ENCODE measurements at places on chromosomes 11 and 22. TPM values are rescaled to one million over a fixed set of nuclear protein-coding genes. Genes with fewer than 3 reads are reported as not detected.

- H3K27me3 ChIP-seq = no peaks in the 10 kb centered on the region
- DNase-seq = peak; percentile 12
- no peak overlapping the region for H3K4me3 ChIP-seq
- no peaks in the 10 kb centered on the region for H3K4me1 ChIP-seq
- no peak overlapping the region for H3K27ac ChIP-seq
- no peaks in the 10 kb centered on the region for H3K36me3 ChIP-seq
Measured at GRCh38 chr22:33018232-33018864, 39.8 kb downstream of the SYN3 start.

DNA sequence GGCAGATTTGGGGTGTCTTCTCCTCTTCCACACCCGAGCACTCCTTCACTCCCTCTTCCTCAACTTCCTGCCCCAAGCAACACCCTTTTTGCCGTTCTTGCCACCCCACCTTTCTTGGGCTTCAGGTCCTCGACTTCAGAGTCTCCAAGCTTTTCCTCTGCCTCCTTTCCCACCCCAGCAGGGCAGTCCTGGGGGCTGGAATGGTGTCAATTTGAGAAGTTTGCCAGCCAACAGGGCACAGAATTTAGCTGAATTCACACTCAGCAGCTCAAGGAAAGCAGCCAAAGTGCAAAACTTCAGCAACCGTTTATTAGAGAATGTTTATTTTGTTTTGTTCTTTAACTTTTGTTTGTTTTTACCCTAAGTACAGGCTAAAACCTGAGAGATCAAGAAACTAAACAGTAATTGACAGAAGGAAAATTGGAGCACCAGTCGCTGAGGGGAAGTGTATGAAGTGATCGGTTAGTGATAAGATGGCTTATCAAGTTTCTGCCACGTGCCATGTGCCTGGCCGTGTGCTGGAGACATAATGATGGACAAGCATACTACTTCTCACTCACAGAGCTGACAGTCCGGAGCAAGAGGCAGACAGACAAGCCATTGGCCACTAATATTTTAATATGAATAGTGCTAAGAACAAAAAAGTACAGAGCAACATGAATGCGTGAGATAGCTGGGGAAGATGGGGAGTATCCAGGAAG is 44.4 kb downstream of the AHNAK start:
- H3K27me3 ChIP-seq = peaks cover 33% of the 10 kb centered on the region
- H3K4me1 ChIP-seq = peaks cover 4% of the 10 kb centered on the region
- no peak overlapping the region for H3K27ac ChIP-seq

- H3K4me3 ChIP-seq = no peak overlapping the region
- peaks cover 22% of the 10 kb centered on the region for H3K27me3 ChIP-seq
- no peaks in the 10 kb centered on the region for H3K4me1 ChIP-seq
- no peaks in the 10 kb centered on the region for H3K36me3 ChIP-seq
- DNase-seq = no peak
Measured at GRCh38 chr11:125263268-125263790, 98.8 kb downstream of the PKNOX2 start.

GRCh38 chr22:31302537-31302936 is 10.2 kb upstream of the PIK3IP1 start:
- no peak overlapping the region for H3K27ac ChIP-seq
- peaks cover 12% of the 10 kb centered on the region for H3K4me1 ChIP-seq
- DNase-seq = no peak
- H3K4me3 ChIP-seq = no peak overlapping the region
- no peaks in the 10 kb centered on the region for H3K27me3 ChIP-seq

LRRC4C gene
- not detected for total RNA-seq

- H3K4me1 ChIP-seq = no peaks in the 10 kb centered on the region
- no peak for DNase-seq
Measured at GRCh38 chr22:43750751-43751150, 61.4 kb downstream of the EFCAB6 start.

KIAA0930 gene
- 45.5 TPM for total RNA-seq

DNA sequence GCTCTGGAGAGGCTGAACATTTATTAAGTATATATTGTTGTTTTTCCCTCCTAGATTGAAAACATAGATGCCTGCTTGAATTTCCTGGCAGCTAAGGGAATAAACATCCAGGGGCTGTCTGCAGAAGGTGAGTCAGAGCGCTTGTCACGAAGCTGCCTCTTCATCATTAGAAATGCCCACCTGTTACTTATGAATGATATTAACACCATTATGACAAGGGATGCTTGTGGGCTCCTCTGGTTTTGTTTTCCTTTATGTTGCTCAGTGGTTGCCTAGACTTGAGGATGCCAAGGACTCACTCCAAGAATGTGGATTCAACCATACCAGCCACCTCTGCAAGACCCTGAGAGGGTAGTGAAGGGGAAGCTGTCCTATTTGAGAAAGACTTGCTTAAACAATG is 156.2 kb downstream of the NAV2 start:
- DNase-seq = no peak
- peaks cover 4% of the 10 kb centered on the region for H3K27me3 ChIP-seq
- no peak overlapping the region for H3K27ac ChIP-seq
- H3K4me3 ChIP-seq = no peak overlapping the region
- H3K4me1 ChIP-seq = no peaks in the 10 kb centered on the region
- H3K36me3 ChIP-seq = no peaks in the 10 kb centered on the region

DNA sequence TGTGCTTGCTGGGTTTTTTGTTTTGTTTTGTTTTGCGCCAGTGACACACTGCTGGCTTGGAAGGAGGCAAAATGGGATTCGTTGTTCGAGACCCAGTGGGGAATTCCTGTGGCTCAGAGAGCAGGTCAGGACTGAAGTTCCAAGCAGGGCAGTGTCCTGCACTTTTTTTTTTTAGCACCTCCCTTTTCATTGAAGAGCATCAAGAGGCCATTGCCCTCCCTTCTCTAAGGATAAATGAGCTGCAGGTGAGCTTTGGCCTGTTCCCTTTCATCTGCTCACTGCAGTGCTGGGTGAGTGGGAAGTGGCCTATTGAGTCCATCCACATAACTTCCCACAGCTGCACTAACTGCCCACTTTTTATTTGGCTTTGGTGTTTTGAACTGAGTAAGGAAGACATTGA is 87.8 kb downstream of the ARHGAP42 start:
- no peaks in the 10 kb centered on the region for H3K36me3 ChIP-seq
- no peak for DNase-seq
- no peak overlapping the region for H3K27ac ChIP-seq
- no peaks in the 10 kb centered on the region for H3K27me3 ChIP-seq
- no peaks in the 10 kb centered on the region for H3K4me1 ChIP-seq

- peaks cover 10% of the 10 kb centered on the region for H3K27me3 ChIP-seq
- H3K27ac ChIP-seq = no peak overlapping the region
- H3K4me1 ChIP-seq = no peaks in the 10 kb centered on the region
- DNase-seq = peak; percentile 12
- no peak overlapping the region for H3K4me3 ChIP-seq
Measured at GRCh38 chr11:32809313-32809712, 14.9 kb upstream of the CCDC73 start.

DNA sequence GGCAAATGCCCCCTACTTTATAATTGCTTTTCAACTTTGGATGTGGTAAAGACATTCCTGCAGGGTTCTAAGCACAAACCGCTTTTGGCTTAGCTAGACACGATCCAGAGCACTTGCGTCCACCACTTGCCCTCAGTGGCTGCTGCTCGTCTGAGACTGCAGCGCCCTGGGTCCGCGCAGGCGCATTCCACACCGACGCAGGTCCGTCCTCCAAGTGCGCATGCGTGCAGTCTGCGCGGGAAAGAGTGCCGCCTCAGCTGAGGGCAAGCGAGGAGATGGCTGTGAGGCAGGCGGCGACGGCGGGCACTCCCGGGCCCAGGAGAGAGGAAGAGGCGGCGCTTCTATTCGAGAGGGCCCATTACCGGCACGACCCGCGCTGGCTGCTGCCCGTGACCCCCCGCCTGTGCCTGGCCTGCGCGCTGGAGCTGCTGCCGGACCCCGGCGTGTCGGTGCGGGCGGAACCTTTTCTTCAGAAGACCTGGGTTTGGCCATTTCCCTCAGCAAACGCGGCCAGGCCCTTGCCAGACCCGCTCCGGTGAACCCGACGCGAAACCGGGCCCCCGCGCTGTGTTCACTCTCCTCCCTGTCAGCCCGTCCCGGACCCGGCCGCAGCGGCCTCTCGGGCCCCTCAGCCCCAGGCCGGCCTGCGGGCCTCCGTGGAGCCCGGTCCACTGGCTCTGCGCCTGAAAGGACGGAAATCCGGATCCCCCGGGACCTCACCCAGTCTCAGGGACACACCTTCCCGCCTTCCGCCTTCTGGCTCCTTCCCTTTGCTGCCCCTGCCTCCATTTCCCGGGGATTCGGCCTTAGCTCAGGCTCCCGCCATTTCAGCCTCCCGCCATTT is at the start of gene MEI1:
Gene MEI1, plus strand, starts transcription at position 240 of the 844 bp plus-strand sequence. Its CDS starts 36 bp downstream, at position 276.
- H3K27me3 ChIP-seq = peaks cover 8% of the 10 kb centered on the region
- peak within 1 kb of the TSS; percentile 82 for H3K27ac ChIP-seq
- H3K4me1 ChIP-seq = peaks cover 13% of the 10 kb centered on the region

TMPRSS4 gene
- total RNA-seq = not detected

DNA sequence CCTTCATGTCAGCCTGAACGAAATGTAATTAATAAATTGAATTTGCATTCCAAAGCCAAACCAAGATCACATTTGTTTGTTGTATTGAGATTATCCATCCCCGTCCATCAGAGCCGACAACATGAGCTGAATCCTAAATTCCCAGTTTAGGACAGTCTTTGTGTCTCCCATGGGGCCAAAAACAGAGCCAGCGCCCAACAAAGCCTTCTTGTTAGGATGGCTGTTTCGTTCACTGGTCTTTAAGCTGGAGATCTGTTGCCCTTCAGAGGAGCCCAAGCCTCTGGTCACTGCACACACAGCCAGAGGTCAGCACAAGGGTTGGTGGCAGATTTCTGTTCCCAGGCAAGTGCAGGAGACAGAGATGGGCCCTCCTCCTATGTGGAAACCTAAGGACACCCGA is 25.8 kb downstream of the DSCAML1 start:
- H3K27ac ChIP-seq = no peak overlapping the region
- peaks cover 6% of the 10 kb centered on the region for H3K27me3 ChIP-seq
- H3K4me3 ChIP-seq = no peak overlapping the region
- DNase-seq = no peak
- no peaks in the 10 kb centered on the region for H3K4me1 ChIP-seq

- no peak overlapping the region for H3K27ac ChIP-seq
- DNase-seq = no peak
- peaks cover 2% of the 10 kb centered on the region for H3K27me3 ChIP-seq
- H3K4me1 ChIP-seq = no peaks in the 10 kb centered on the region
- H3K36me3 ChIP-seq = no peaks in the 10 kb centered on the region
Measured at GRCh38 chr11:7612056-7612660, 61.1 kb downstream of the CYB5R2 start.

FZD4 gene
- total RNA-seq = not detected

DNA sequence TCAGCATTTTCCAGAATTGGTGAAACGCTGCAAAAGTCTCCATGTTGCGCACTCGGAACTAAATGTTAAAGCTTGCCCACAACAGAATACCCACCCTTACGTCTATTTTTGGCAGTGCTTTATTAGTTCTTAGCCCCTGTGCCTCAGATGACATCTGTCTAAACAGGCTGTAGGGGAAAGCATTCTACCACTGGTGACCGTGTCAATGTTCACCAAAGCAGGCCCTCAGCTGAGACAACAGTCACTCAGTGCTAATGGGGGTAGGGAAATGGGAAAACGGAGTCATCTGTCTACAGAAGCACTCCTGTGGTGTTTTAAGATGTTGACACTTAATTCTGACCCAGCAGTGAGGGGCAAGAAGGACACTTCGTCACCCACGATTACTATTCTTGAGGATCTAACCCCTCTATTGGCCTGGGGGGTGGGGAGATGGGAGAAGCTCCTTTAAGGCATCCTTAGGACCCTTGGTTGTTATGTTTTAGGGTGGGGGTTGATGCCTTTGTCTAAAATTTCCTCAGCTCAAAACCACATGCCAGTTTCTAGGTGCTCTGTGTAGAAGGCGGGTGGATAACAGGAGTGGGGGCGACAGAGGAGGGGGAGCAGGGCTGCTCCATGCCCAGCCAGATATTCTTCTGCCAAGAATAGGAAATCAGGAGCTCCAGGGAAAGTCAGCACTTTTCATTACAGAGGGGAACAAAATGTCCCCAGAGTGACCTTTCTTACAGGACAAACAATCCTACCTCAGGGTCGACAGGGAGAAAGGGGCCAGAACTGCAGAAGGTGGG is 15.6 kb upstream of the MFRP start:
- H3K4me1 ChIP-seq = peaks cover 20% of the 10 kb centered on the region
- no peak for DNase-seq
- H3K4me3 ChIP-seq = no peak overlapping the region
- H3K36me3 ChIP-seq = no peaks in the 10 kb centered on the region
- H3K27me3 ChIP-seq = peaks cover 59% of the 10 kb centered on the region

- H3K4me3 ChIP-seq = no peak overlapping the region
- peak overlapping the region; percentile 15 for H3K27ac ChIP-seq
- peaks cover 9% of the 10 kb centered on the region for H3K4me1 ChIP-seq
- H3K27me3 ChIP-seq = peaks cover 8% of the 10 kb centered on the region
- no peaks in the 10 kb centered on the region for H3K36me3 ChIP-seq
Measured at GRCh38 chr11:72483412-72484186, 49.3 kb upstream of the CLPB start.

GRCh38 chr22:36301384-36301828 is 48.5 kb downstream of the APOL1 start:
- H3K4me1 ChIP-seq = peaks cover 6% of the 10 kb centered on the region
- H3K36me3 ChIP-seq = peaks cover 41% of the 10 kb centered on the region
- H3K27ac ChIP-seq = no peak overlapping the region
- peak; percentile 65 for DNase-seq

GRCh38 chr11:9720290-9720630 is 56.4 kb downstream of the SWAP70 start:
- peaks cover 4% of the 10 kb centered on the region for H3K27me3 ChIP-seq
- H3K4me3 ChIP-seq = no peak overlapping the region
- peaks cover 22% of the 10 kb centered on the region for H3K4me1 ChIP-seq
- H3K36me3 ChIP-seq = peaks cover 5% of the 10 kb centered on the region

GRCh38 chr11:67432655-67433349 is 4.5 kb downstream of the RPS6KB2 start:
- no peaks in the 10 kb centered on the region for H3K27me3 ChIP-seq
- H3K36me3 ChIP-seq = peaks cover 29% of the 10 kb centered on the region
- H3K4me1 ChIP-seq = peaks cover 18% of the 10 kb centered on the region
- peak overlapping the region; percentile 63 for H3K27ac ChIP-seq
- H3K4me3 ChIP-seq = no peak overlapping the region

DNA sequence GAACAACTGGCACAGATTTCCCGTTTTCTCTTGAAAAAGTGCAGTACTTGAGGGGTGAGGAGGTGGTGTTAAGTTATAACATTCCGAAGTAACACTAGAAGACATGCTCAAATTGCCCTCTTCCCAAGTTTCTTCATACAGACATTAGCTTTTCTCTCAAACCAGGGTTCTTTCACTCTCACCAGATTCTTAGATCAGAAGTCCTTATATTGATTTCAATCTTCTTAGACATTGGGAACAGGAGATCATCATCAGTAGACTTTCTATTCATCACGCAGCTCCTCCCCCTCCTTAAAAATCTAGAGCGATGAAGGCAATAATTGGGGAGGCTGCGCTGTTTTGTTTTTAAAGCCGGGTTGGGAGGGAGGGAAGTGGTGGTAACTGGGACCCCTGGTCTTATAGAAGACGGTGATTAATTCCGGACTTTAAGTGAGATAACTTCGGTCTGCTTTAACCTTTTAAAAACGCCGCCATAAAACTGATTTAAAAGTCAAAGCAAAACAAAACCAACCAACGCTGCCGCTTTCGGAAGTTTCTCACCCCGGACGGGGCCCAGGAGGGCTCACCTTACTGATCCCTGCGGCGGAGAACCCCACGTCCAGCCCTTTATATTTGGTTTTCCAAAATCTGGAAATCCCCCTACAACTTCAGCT is 665 bp downstream of the USP28 start:
- no peak for DNase-seq
- H3K4me3 ChIP-seq = peak overlapping the region; percentile 96
- H3K27me3 ChIP-seq = no peaks in the 10 kb centered on the region
- peaks cover 19% of the 10 kb centered on the region for H3K36me3 ChIP-seq
- peak overlapping the region; percentile 87 for H3K27ac ChIP-seq

- no peak overlapping the region for H3K27ac ChIP-seq
- DNase-seq = no peak
- H3K27me3 ChIP-seq = peaks cover 37% of the 10 kb centered on the region
- peaks cover 2% of the 10 kb centered on the region for H3K36me3 ChIP-seq
- H3K4me1 ChIP-seq = peaks cover 6% of the 10 kb centered on the region
Measured at GRCh38 chr11:830295-831117, 2.2 kb upstream of the CD151 start.
